ENCODE measurements at places on chromosomes 11 and 22.
A peak's percentile ranks its signal among the peaks of the same experiment; 100 is the strongest.

DNA sequence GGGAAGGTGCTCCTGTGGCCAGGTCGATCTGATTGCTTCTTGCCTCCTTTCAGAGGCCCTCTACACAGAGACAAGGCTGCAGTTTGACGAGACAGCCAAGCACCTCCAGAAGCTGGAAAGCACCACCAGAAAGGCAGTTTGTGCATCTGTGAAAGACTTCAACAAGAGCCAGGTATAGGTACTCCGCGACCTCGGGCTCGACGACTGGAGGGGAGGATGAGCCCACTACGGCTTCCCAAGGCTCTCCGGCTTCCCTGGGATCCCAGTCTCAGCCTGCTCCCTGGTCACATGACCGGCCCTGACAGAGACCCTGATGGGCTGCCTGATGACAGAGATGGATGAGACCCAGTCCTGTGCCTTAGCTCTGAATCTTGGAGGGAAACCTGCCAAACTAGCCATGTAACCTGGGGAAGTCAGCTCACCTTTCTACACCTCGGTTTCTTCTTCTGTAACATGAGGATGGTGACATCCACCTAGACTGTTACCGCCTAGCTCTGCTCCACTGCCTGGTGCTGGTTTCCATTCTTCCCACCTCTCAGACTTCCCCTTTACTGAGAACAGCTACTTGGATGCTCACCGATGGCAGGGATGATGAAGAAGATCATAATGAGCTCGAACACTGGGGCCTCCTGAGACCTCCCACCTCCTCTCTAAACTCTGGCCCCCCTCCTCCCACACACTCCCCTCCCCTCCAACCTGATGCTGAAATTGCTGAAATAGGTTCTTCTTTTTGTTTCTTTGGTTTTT is 8.9 kb downstream of the RIBC2 start:
- DNase-seq = no peak

DNA sequence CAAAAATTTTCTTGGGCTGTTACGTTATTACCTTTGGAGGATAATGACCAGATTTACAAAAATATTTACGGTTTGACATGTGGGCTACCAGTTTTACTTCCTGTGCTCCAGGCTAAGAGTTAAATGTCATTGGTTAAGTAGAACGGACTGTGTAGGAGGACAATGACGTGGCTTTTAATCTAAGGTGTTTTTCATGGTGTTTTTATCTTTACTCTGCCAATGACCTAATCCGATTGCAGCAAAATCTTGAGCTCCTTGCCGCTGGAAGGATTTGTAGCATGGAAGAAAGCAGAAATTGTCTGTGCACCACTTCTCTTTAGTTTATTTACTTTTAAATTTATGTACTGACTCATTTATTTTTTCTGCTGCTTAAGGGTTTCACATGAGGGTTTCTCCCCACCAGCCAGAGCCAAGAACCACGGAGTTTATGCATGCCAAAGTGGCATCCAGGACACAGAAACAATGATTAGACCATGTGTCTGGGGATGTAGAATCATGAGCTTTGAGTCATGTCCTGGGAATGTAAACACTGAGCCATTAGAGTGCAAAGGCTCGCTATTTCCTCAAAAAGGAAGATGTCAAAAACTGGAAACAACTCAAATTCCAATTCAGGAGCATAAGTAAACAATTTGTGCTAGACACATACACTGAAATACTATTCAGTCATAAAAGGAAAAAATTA is 1.9 kb upstream of the CARD16 start:
- DNase-seq = no peak

GRCh38 chr11:17821648-17822400 is 87.2 kb downstream of the KCNC1 start:
- no peak for DNase-seq

- DNase-seq = no peak
These were observed 122.2 kb downstream of the PLEKHA7 start for GRCh38 chr11:16891964-16892363.

DNA sequence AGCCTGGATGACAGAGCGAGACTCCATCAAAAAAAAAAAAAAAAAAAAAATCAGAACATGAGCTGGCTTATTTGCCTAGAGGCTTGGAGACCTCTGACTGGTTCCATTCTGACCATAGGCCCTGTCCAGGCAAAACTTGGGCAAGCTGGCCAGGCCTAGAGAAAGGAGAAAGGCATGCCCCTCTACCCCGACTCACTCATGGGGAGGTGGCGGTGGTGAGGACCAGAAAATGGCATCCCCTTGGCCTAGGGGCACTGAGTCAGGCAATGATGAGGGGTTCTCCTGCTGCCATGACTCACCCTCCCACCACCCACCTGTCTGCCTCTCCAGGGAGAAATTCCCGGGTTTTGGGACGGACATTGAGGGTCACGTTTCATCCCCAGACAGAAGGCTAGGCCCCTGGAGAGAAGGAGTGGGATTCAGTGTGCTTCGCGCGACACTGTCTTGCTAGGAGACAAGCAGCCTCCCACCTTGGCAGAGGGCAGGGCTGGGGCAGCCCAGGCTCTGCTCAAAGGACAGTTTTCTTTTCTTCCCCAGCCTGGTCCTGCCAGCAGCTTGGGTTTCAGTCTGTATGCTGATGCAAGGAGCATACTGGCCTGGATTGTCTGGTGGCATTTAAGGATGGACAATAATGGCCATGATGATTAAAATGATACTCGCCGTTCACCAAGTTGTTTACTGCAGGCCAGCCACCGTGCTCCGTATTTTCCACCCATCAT is 17.2 kb downstream of the TOB2 start:
- peak; percentile 14 for DNase-seq

DNA sequence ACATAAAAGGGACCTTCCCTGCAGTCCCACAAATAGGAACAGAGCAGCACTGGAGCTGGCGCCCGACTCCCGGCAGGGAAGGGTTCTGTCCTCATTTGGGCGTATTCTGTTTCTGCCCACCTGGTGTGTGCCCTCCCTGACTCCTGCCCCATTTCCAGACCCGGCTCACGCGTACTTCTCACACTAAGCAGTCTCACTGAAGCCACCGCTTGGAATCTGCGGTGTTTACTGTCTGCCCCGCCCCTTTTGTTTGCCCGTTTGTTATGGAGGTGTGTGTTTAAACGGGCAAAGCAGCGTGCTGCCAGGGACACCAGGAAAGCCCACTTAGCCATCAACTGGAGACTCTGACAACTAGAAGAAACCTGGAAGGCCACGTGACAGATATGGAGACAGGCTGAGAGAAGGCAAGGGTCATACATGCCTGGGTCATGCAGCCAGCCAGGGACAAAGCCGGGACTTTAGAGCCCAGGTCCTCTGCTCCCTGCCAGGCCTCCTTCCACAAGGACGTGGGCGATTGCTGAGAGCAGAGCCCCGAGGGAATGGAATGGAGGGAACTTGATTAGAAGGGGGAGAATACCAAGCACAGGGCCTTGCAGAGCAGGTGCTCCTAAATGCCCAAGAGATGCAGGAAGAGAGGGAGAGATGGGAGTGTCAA is 8.7 kb upstream of the EFCAB6 start:
- DNase-seq = no peak

DNA sequence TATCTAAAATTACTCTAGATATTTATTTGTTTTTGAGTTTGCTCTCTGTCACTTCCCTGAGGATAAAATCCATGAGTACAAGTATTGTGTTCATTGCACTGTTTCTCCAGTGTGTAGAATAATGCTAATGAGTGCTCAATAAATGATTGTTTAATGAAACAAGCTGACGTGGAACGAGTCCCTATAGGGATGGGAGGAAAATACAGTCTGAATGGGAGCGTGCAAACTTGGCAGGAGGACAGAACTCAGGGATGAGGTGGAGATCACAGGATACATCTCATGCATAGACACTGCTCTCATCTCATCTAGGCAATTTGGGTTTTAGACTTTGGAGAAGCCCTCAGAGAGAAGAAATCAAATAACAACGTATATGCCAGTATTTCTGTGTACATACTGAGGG is 58.4 kb upstream of the ZC3H12C start:
- no peak for DNase-seq

GRCh38 chr11:92707173-92707619 is 262.3 kb upstream of the MTNR1B start:
- DNase-seq = no peak

DNA sequence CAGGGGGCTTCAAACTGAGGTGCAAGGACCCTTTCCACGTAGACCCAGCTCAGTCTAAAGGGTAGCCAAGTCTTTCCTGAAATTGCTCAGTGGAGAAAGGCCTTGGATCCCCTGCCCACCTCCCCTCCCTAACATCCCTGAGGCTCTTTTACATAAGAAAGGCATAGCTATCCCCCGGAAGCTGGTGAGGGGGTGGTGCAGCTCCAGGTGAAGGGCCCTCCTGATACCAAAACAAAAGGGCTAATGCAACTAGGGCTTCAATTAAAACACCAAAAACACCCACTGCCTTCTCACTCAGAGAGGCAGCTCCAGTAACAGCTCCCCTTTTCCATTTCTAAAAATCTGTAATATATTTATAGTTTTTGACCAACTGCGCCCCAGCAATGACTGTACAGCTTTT is 5.8 kb downstream of the SHANK2 start:
- no peak for DNase-seq

- DNase-seq = no peak
These were observed 569.9 kb upstream of the ANO5 start for GRCh38 chr11:21622995-21623394.

DNA sequence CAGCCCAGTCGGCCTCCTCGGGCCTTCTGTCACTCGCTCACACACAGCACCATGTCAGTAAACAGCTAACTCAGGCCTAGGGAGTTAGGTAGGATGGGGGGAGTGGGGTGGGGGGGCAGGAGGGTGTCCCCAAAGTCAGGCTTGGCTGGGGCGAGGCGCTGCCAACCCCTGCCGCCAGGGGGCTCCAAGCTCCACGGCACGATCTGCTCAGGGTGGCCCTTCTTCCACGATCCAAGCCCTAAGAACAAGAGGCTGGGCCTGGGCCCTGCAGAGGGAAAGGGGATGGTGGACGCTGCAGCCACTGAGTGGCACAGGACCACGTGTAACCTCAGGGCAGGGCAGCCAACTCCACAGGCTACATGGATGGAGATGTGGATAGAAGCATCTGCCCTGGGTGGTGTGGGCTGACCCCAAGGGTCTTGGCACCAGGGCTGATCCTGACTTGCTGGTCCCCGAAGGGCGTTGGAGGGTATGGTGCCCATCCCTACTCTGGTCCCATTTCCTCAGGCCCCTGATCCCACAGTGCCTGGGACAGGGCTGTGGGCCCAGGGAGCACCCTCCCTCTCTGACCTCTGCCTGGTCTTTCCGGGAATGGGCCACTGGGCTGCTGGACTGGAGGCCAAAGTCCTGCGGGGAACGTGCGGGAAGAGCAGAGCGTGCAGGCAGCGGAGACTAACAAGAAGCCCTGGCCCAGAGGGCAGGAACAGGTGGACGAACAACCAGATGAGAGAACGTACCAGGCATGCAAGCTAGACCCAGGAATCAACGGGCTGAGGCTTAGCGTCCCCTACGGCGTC is 29.1 kb upstream of the TXNRD2 start:
- DNase-seq = peak; percentile 48

- DNase-seq = no peak
These were observed 6.0 kb downstream of the CERK start for GRCh38 chr22:46732041-46732379.

DNA sequence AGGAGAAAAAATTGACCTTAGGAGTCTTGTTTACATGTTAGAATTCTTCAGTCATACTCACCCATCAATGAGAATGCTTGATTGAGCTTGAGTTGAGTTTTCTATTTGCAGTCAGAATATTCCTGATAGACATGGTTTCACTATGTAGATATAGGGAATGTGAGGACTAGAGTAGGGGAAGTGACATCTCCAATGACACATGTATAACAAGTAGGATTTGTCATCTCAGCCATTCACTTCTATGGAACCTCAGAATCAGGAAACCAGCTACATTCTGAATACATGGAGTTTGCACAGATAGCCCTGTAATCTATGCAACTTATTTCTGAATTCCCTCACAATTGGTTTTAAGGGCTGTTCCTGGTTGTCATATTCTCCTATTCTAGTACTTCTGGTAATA is 20.1 kb upstream of the OR9Q1 start:
- no peak for DNase-seq

DNA sequence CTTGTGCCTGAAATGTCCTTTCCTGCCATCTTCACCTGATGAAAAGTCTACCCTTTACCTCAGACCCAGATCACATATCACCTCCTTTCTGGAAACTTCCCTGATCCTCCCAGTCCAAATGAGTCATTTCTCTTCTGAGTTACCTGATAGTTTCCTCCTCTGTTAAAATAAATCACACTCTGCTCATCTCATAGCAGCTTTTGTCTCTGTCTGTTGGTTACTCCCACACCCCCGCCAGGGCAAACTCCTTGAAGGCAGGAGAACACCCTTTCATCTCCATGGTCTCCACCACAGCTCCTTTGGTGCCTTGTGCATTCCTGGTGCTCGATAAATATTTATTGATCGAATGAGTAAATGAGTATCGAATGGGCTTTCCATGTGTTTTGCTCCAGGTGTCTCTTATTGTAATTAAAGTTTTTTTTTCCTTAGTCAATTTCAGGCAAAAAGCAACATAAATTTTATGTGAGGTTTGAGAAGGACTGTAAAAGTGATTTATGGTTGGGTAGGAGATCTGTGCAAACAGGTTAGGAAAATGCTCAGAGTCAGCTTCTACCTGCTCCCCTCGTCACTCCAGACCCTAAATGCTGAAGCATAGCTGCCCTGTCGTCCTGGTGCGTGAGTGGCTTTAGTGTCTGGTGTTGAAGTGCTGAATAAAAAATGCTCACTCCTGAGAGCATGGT is 178.2 kb downstream of the GRIK4 start:
- no peak for DNase-seq

- DNase-seq = no peak
These were observed 39.0 kb downstream of the WT1 start for GRCh38 chr11:32396331-32396730.

DNA sequence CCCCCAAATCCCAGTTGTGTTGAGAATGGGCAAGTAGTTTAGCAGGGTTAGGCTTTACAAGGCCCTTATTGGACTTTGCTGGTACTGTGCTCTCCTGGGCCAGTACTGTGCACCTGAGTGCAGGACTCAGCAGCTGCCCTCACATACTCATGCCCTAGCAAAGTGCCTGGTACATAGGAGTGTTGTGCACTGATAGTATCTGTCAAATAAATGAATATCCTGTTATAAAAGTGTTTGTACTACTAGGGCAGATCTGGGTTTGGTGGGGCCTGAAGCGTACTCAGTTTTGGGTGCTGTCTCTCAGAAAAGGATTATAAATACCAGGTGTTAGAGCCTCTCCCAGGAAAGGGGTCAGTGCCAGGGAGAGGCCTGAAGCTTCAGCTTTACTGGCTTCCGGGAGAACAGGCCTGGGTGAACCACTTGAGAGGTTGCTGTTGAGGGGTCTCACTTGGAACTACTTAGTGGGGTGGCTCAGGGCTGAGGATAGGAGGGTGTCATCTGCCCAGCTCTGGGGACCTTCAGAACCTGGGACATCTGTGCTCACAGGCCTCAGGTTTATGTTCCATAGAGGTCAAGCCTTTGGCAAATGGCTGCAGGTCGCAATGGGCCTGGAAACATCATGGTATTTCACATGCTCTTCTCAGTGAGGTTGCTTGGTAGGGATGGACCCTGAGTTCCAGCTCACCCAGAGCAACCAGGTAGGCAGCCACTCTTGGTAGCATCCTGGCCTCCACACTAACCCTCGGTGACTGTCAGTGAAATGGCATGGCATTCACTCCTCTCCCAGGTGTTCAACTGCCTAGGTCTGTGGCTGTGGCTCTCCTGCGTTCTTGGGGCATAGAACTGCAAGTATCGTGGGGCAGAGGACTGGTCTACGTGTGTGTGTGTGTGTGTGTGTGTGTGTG is 106.1 kb downstream of the ZBTB16 start:
- DNase-seq = no peak

Measured in amygdala (tissue), 56 donors.